ENCODE measurements at places on chromosomes 5 and 9.

- DNase-seq = no peak
These were observed 32.1 kb upstream of the MVB12B start for GRCh38 chr9:126294331-126295081.

DNA sequence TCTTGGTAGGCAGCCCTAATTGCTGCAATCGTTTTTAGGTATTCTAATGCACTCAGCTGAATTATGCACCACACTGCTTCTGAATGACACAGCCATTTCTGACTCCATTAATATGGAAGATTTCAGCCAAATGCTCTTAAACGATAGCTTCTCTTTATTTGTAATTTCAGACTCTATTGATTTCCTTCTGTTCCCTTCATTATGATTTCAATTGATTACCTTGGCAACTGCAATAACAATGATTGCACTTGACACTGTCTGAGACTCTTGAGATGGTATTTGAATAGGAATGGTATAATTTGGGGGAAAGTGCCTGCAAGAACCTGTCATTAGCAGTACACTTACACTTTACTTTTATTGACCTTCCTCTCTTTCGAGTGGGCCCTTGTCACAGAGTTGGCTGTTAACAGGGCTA lies 296.1 kb upstream of the DMAC1 start:
- no peak for DNase-seq

GRCh38 chr5:175696139-175696854 lies 38.4 kb downstream of the HRH2 start:
- DNase-seq = peak; percentile 51

DNA sequence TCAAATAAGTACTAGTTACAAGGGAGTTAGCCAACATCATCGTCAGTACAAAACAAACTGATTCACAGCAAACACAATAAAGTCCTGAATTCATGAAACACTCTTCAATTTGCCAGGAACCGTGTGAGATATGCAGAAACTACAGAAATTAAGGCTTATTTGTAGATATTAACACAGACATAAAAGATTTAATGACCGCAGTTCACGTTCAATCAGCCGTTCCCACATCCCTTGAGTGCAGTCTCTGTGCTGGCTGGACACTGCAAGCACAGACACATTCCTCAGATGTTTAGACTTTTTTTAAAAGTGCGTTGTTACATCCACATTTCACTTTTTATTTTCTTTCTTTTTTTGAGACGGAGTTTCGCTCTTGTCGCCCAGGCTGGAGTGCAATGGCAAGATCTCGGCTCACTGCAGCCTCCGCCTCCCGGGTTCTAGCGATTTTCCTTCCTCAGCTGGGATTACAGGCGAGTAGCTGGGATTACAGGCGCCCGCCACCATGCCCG lies 566 bp upstream of the CEP78 start:
- DNase-seq = no peak

DNA sequence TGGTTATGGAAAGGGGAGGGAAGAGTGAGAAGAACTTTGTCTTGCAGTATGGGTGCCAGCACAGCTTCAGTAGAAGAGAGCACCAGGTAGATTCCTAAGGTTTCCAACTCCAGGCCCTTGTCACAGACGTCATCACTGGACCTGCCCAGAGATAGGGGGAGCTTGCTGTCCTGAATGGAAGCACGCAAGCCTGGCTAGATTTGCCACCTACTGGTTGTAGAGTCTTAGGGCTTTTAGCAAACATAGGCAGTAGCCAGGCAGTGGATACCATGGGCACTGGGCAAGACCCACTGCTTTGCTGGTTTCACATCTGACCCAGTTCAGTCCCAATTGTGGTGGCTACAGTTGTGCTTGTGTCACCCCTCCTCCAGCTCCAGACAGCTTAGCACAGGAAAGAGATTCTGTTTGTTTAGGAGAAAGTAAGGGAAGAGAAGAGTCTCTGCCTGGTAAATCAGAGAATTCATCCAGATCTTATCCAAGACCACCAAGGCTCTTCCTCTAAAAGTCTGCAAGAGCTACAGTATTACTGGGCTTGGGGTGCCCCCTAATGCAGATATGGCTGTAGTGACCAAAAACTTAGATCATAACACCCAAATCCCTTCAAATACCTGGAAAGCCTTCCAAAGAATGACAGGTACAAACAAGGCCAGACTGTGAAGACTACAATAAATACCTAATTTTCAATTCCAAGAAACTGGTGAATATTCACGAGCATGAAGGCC lies 158.9 kb downstream of the HINT1 start:
- no peak for DNase-seq

DNA sequence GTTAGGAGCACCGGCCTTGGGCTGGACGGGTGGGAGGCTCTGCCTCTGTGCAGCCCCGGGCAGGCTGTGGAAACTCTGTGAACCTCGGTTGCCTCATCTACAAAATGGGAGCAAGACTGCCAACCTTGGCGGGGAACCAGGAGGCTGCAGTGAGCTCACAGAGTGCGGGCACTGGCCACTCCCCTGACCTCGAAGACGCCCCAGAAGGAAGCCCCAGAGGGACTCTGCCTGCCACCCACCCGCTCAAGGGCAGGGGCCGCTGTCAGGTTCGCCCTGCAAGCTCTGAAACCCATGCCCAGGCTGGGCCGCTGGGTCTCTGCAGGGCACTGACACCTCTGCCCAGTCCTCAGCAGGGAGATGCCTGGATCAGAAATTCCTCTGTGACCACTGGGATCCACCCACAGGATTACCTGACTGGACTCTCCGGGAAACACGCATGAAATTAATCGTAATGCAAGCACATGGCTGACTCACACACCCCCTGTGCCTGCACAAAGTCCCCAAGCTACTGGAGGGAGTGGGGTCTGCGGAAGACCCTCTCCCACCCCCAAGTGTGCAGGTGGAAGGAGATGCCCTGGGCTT lies 7.4 kb downstream of the CCDC187 start:
- DNase-seq = no peak

DNA sequence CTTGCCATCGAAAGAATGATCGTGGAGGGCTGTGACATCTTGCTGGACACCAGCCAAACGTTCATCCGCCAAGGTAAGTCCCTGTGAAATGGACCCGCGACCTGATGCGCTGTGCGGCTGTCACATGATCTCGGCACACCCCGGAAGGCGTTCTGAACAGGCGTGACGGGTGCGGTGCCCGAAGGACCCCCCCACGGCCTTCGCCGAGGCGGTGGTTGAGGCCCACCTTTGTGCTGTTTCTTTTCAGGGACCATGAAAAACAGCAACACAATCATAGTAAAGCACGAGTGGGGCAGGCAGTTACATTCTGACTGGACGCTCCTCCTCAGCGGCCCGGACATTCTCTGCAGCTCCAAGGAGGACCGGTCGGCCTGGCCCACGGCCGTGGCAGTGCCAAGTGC lies 126.7 kb downstream of the RASGRF2 start:
- DNase-seq = no peak

DNA sequence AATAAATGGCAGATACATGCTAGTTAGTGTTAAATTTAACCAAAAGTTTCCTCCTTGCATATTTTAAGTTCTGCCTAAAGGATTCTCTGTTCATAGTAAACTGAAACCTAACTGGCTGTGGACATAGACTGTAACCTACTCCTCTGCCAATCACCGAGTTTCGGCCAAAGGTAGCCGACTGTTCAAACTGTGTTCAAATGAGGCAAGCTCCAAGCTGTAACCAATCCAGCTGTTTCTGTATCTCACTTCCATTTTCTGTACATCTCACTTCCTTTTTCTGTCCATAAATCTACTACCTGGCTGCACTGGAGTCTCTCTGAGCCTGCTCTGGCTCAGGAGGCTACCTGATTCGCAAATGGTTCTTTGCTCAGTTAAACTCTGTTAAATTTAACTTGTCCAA lies 44.1 kb downstream of the KCNV2 start:
- no peak for DNase-seq
